ENCODE measurements at places on chromosomes 2 and 18.

GRCh38 chr2:22694300-22694699 lies 690.7 kb upstream of the KLHL29 start:
- DNase-seq, result no peak

DNA sequence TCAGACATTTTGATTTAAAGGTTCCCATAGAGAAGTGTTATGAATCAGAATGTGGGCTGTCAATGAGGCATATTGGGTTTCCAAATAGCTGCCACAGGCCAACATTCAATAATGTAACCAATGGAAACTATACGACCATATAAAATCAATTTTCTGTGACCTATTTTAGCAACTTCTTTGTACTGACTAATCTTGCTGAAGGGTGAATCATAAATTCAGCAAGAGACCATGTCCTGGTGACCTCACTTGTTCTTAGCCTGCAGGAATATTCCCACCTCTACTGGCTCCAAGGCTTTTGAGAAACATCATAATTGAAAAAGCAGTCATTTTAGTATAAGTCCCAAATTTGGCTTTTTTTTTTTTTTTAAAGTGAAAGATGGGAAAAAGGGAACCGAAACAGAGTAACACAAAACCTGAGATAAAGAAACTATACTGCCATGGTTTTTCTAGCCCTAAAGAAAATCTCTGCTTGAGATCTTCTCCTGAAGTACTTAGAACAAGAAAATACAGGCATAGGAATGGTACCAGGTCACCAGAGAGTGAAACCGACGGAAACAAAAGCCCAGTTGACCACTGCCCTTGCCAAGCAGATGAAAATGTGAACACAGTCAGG lies 32.1 kb downstream of the PLEKHM3 start:
- no peak for DNase-seq

GRCh38 chr18:46672062-46672970 lies 15.3 kb upstream of the LOXHD1 start:
- DNase-seq, result no peak

- DNase-seq, result no peak
Observed at GRCh38 chr18:1648712-1649111, 744.0 kb downstream of the ADCYAP1 start.

DNA sequence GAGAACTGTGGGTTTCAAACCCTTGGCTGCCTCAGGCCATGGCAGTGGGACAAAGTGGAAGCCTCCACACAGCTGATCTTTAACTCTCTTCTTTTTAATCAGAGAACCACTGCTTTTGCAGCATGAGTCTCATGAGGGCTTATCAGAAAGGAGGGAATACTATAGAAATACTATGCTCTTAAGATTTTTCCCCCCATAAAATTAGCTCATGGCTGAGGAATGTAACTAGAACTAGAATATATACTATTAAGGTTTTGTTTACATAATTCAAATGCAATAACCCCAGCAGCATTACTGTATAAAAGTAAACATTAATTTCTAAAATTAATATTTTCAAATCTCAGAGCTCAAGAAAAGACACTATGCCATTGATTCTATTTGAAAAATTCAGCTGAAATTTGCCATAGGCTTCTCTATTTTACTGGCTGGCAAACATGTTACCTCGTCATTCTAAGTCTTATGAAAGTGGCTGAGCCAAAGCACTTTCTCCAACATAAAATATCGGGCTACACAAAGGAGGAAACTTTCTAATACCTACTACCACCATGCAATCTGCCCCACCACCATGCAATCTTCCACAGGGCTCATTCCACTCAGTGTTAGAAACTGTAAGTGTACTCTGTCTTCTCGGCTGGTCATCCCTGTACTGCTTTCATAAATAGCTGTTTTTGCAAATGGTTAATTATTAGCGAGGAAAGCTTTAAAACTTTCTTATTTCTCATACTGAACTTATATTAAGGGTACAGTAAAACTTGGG lies 42.5 kb downstream of the WDR35 start:
- no peak for DNase-seq

GRCh38 chr2:120945832-120946499 lies 210.3 kb downstream of the GLI2 start:
- no peak for DNase-seq
